Omental fat pad (tissue), 4 donors: ENCODE measurements at places on chromosomes 16 and 17. TPM values are rescaled to one million over a fixed set of nuclear protein-coding genes. Genes with fewer than 3 reads are reported as not detected.

PPL gene
- total RNA-seq: 97.6 TPM

- no peak for DNase-seq
Measured at GRCh38 chr16:14650629-14651028, 17.9 kb downstream of the BFAR start.

DNA sequence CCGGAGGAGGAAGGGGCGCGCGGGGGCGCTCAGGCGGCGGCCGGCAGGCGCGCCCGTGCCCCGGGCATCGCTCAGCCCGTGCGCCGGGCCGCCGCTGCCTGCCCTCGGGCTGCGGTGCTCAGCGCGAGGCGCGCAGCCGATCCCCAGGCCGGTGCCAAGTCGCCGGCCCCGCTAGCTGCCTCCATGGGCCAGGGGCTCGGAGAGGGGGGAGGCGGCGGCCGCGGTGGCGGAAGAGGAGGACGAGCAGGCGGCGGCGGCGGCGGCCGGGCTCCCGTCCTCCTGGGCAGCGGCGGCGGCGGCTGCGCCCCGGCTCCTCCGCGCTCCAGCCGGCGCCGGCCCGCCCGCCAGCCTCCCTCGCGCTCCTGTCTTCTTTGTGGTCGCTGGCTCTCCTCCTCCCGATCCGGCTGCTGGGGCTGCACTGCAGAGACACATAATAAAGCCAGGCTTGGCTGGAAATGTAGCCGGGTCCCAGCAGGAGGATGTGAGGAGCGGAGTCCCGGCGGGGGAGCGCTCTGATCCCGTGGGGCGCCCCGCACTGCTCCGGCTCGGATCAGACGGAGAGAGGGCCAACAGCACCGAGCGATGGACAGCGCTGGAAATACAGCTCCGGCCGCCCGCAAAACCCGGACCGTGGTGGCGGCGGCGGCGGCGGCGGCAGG is 889 bp upstream of the ZNF423 start:
- DNase-seq: no peak

DNA sequence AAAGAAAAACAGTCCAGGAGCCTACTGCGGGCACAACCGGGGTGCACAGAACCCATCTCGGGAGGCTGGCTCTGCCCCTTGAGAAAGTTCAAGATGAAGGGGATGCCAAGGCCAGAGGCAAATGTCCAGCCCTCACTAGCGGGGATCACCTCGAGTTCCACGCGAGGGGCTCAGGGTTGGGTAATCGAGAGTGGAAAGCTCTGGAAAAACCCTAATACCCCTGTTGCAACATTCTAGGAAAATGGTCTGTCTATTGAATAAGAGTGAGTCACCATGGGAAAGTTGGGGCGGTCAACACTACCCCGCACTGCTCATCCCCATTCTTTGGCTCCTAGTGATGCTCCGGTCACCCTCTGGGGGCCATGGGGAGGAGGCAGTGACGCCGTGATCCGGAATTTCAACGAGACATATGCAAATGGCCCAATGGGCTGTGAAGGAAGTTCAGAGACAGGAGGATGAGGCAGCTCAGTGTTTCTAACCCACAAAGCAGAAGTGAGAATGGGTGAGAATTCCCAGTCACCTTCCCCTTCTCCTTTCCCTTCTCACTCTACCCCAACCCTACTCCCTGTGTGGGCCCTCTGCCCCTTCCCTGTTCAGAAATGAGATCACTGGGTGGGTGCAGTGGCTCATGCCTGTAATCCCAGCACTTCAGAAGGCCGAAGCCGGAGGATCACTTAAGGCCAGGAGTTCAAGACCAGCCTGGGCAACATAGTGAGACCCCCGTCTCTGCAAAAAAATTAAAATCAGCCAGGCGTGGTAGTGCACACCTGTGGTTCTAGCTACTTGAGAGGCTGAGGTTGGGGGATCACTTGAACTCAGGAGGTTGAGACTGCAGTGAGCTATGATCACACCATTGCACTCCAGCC is 22.4 kb downstream of the SOCS3 start:
- DNase-seq: no peak

NDE1 gene
- 18.8 TPM for total RNA-seq
